T-helper 2 cell treated with Interferon-gamma antibody and Interleukin-4, amounts not matched to agents 5 μg/mL and 100 μg/mL, for 36 hours (primary cell): ENCODE measurements at places on chromosomes 7 and 10.

GRCh38 chr10:11357439-11357838 is 254.0 kb downstream of the USP6NL start:
- DNase-seq = no peak

GRCh38 chr7:101575168-101575567 is 53.9 kb downstream of the MYL10 start:
- no peak for DNase-seq

- peak; percentile 66 for DNase-seq
These were observed 8.9 kb downstream of the ANXA11 start for GRCh38 chr10:80196270-80196949.

- no peak for DNase-seq
These were observed 12.4 kb downstream of the UBE2H start for GRCh38 chr7:129940329-129940728.
